Inflammatory macrophage treated with lipopolysaccharide for 1 hour (primary cell): ENCODE measurements at places on chromosomes 5 and 9.
A peak's percentile ranks its signal among the peaks of the same experiment; 100 is the strongest.

GRCh38 chr5:175335691-175336090, 108.3 kb downstream of the DRD1 start:
- DNase-seq, result no peak

DNA sequence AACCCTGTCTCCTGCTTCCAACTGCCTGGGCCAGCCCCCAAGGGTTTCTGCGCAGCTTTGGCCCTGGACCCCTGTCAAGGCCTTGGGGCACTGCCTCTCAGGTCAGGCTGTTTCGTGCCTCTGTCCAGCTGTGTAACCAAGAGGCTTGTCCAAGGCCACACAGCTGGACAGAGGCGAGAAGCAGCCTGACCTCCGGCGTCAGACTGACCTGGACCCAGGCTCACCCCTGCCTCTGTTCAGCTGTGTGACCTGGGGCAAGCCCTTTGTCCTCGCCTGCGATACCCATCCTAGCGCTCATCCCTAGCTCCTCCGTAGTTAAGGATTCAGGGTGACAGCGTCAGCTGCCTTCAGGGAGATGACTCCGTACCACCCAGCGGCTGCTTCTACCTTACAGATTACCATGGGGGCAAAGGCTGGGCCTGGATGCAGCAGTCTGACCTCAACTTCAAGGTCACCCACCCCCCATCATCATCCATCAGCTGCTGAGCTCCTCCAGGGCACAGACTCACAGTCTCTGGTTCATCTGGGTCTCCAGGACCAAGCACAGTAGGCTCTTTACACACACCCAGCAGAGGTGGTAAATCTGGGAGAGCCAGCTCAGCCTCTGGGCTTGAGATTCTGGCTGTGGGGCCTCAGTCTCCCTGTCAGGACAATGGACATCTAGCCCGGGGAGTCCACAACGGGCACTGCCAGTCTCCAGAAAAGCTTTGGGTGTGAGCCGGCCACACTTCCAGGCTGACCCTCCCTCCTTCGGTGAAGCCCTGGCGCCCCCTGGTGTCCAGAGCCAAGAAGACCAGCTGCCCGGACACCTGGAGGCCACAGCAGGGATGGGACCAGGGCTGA, 7.9 kb downstream of the AK1 start:
- DNase-seq, result peak; percentile 98

DNA sequence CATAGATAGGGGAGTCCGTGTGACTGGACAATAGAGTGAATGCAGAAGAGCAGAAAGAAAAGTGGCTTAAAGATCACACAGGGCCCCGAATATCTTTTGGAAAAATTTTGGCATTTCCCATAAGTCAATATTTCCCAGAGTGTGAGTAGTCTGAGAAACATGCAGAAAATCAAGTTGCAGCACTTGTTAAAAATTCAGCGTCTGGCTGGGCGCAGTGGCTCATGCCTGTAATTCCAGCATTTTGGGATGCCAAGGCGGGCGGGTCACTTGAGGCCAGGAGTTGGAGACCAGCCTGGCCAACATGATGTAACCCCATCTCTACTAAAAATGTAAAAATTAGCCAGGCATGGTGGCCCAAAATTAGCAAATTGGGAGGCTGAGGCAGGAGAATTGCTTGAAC, 227.0 kb downstream of the DRD1 start:
- DNase-seq, result no peak

DNA sequence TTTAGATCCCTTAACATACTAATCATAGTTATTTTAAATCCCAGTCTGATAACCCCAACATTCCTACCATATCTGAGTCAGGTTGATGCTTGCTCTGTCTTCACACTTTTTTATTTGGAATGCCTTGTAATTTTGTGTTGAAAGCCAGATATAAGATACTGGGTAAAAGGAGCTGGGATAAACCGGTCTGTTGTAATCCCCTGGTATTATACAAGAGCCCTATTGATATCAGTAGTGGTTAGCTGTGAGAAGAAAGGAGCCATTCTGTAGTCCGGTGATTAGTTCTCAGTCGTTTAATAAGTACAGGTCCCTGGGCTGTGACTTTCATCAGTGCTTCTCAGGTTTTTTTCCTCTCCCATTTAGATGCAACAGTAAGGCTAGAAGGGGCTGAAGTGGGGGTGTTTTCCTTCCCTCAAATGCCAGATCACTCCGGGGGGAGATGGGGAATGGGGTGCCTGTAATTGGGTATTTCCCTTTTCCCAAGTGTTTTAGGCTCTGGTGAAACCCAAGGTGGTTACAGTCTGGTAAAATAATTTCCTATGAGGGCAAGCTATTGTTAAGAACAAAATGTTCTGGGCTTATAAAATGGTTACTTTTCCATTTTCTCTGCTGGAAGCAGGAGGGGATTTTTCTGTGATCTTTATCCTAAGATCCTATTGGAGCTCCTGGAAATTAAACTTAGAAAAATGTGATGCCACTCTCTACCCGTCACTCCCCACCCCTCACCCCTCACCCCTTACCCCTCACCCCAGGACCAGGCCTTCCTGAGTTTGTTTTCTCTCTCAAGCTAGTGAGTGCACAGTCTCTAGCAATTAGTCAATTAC, 72.7 kb downstream of the KCNN2 start:
- no peak for DNase-seq

GRCh38 chr9:89311346-89312221, 589 bp downstream of the CKS2 start:
- DNase-seq, result no peak

DNA sequence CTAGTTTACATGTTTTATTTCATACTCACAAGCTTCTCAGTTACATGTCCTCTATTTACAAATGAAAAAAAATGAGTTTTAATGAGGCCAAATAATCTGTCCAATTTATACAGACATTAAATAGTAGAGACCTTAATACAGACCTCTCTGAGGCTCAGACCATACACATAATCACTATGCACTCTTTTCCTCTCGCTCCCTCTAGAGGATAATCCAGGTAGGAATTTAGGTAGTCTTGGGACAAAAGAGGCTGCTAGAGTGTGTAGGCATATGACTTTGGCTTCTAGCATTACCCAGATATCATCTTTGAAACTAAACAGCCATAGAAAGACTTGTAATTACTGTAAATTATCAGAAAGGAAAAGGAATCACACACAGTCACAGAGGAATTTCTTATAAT, 444.7 kb downstream of the HINT1 start:
- DNase-seq, result no peak

- DNase-seq, result no peak
Observed at GRCh38 chr5:73751254-73751914, 125.4 kb downstream of the ARHGEF28 start.

GRCh38 chr5:160675988-160676387, 176.0 kb downstream of the ATP10B start:
- no peak for DNase-seq

- DNase-seq, result no peak
Observed at GRCh38 chr5:96384353-96384752, 48.7 kb downstream of the PCSK1 start.

- no peak for DNase-seq
Observed at GRCh38 chr9:93619272-93619775, 42.9 kb downstream of the PHF2 start.

DNA sequence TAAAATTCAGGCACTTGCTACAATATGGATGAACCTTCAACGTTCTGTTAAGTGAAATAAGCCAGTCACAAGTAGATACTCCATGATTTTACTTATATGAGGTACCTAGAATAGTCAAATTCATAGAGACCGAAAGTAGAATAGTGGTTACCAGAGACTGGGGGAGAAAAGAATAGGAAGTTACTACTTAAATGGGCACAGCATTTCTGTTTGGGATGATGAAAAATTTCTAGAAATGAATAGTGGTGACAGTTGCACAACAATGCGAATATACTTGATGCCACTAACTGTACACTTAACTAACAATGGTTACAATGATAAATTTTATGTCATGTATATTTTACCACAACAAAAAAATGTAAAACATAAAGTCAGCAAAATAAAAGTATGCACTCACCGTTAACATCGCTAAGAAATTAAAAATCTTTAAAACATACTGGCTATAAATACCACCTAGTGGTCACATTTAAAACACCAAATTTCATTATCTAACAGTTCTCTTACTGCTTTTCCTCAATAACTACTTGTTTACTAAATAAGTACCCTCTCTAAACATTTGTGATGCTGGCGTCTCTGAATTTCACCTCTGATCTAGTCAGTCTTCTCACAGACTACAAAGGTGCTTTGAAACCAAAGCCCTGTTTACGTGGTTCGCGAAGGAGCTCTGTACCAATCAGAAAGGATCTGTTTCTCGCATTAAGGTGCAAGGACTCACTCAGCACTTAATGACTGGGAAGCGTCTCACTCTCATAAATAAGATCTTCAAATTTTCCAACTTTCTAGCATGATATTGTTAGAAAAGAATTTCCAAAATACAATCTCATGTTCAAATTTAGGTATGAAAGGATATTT, 22.7 kb downstream of the KIF3A start:
- DNase-seq, result no peak

- peak; percentile 85 for DNase-seq
Observed at GRCh38 chr9:97398999-97399758, 12.7 kb upstream of the TDRD7 start.

DNA sequence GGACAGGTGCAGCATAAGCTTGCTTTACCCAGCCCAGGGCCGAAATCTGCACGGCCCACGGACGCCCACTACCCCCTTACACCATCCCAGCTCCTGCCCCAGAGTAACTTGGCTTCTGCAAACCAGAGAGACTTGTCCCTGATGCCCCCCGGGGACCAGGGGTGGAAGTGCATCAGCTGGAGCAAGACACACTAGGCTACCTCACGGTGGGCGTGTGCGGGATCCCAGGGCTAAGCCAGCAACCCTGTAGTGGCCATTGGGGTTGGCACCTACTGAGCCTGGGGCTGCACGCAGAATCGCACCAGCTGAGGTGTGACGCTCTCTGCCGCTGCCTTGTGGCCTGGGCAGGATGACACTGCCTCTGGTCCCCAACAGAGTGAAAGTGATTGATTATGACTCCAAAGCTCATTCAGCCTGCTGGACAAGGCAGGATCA, 6.1 kb upstream of the ZNF79 start:
- peak; percentile 42 for DNase-seq

GRCh38 chr9:124320062-124320973, 62.6 kb downstream of the NEK6 start:
- DNase-seq, result peak; percentile 73

DNA sequence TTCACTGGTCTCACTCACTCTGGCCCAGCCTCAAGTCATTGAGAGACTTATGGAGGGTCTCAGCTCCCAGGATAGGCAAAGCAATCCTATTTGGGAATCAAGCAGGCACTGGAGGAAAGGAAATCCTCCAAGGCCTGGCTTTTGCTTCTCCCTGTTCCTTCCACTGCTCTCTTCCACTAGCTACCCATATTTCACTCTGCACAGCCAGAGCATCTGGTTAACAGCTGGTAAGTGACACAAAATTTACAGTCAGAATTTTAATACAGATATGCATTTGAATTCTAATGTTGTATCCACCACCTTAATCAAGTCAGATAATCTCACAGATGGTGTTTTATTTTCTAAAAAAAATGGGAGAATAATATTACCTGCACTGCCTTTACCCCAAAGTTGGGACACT, 868 bp upstream of the C1QTNF2 start:
- DNase-seq, result no peak

DNA sequence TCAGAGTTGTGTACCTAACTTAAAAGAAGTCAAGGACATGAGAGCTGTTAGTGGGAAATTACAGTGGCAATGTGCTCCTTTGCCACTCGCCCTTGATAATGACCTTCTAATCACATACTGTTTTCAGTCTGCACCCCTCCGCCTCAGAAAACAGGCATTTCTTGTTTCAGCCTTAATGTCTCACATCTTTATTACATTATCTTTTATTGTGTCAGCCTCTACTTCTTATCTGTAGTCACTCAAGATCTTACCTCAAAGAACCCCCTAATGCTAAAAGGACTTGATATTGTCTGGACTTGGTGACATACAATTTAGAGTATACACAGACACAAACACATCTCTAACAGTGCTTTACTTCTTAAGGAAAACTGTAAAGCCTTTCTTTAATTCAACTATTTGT, 97.9 kb downstream of the PLCXD3 start:
- no peak for DNase-seq

- no peak for DNase-seq
Observed at GRCh38 chr9:14401911-14402310, 88.0 kb upstream of the NFIB start.

DNA sequence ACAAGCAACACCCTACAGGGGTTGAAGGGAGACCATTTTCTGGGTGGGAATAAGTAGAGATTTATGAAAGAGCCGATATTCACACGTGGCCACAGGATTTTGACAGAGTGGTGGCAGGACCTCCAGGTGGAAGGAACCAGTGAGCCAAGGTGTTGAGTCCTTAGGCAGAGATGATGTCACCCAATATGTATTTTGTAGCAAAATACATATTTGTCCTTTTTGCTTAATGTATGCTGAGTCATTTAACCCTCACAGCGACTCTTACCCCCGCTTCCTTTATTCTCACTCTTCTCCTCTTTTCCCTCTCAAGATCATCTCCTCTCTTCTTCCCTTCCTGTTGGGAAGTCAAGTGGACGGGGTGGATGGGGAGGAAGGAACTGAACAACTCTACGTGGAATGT, 215.7 kb upstream of the S1PR3 start:
- DNase-seq, result no peak

GRCh38 chr9:99980598-99980997, 74.1 kb downstream of the STX17 start:
- no peak for DNase-seq

DNA sequence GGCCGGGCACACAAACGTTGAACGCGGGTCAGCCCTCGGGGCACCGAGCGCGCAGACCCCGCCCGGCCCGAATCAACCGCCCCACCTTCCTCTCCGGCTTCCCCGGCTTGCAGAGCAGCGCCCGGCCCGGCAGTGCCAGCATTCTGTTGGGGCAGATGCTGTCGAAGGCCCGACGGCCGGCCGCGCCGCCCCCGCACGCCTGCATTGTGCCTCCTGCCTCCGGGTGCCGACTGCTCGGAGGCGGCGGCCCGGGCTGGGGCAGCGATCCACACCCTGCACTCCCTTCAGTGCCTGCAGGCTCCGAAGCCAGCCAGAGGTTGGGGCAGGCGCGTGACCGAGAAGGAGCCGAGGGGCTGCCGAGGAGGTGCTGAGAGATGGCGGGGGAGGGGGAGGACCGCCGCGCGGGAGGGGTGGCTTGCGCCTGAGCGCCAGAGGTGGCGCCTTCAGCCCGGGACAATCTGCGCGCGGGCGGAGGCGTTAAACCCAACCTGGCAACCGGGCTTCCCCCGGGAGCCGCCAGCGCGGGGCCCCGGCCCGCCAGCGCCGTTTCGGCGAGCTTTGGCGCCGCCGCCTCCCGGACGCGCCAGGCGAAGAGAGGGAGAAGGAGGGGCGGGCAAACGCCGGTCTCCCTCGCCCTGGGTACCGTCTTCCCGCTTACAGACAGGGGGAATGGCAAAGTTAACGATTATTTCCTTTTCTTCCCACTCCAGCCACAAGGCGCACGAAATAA, at the start of gene MCIDAS:
Gene MCIDAS (minus strand): TSS at position 382 of the 730 bp plus-strand sequence. CDS start 177 bp downstream, at position 205.
- DNase-seq, result no peak

GRCh38 chr9:73061146-73061545, 90.5 kb upstream of the ANXA1 start:
- no peak for DNase-seq

- DNase-seq, result no peak
Observed at GRCh38 chr5:180799902-180800801, 2.5 kb downstream of the MGAT1 start.

GRCh38 chr5:68994645-68995044, 99.2 kb upstream of the SLC30A5 start:
- no peak for DNase-seq
